Esophagus squamous epithelium (tissue), 5 donors: ENCODE measurements at places on chromosomes 11 and 22.

DNA sequence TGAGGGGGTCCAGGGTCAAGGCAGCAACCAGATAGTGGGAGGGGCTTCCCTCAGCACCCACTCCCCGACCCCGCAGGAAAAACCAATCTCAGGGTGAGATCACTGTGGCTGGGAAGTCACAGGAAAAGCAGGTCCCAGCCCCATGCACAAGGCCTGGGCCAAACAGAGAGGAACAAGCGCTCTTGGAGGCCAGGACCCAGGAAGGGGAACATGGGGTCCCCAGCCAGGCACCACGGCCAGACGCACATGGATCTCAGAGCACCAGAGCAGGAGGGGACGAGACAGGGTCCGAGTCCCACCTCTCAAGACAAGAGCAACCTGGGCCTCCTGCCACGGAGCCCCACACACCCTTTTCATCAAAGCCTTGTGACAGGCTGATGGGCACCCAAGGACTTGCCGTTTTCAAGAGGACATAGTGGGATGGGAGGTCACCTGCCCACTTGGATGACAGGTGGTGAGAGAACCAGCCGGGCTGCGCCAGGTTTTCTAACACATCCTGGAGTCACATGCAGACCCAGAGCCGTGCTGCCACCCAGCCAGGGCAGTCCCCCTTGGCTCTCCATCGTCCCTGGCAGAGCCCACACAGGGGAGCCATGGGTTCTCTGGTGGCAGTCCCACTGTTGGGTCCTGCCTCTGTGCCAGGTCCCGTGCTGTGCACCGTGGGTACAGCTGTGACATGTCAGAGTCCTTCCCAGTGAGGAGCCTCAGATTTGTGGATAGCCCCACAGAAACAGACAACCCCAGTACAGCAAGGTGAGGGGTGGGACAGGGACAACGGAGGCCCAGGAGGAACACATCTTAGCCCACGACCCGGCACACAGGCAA lies 13.2 kb downstream of the POLR3H start:
- H3K36me3 ChIP-seq = peaks cover 33% of the 10 kb centered on the region
- DNase-seq = no peak
- peaks cover 23% of the 10 kb centered on the region for H3K4me1 ChIP-seq
- no peak overlapping the region for H3K4me3 ChIP-seq
- no peak overlapping the region for H3K27ac ChIP-seq
- H3K27me3 ChIP-seq = no peaks in the 10 kb centered on the region

DNA sequence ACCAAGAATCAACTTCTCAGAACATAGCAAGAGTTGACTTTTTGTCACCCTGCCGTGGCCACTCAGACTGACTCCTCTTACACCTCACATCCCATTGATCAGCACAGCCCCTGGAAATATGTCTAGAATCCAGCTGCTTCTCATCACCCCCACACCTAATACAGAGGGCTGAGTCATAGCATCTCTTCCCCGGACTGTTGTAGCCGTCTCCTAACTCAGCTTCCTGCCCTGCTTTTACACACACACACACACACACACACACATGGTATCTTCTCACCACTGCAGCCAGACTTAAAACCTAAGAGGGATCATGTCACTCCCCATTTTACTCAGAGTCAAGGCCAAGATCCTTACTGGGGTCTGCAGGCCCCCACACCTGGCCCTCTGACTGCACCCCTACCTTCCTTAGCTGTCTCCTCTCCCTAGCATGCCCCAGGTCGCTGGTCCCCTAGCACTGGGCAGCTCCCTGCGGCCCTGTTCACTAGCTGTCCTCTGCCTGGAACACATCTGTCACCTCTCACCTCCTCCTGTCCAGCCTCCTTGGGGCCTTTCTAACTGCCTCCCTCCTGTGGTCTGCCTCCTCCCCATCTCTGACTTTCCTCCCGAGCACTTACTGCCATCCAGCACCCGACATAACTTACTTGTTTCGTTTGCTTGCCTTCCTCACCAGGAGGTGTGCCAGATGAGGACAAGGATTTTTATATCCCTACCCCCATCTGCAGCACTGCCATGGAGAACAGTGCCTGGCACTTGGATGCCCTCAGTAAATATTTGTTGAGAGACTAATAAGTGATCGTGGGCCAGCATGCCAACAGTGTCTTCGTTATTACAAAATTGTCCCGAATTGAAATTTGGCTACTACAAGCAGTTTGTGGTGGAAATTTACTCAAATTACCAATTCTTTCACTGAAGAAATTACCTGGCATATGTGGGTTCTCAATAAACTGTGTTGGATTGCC lies 61.9 kb downstream of the BMAL1 start:
- H3K27me3 ChIP-seq = no peaks in the 10 kb centered on the region
- no peak overlapping the region for H3K4me3 ChIP-seq
- H3K4me1 ChIP-seq = peaks cover 52% of the 10 kb centered on the region
- H3K27ac ChIP-seq = peak overlapping the region; percentile 55

- no peak overlapping the region for H3K27ac ChIP-seq
- H3K4me1 ChIP-seq = peaks cover 27% of the 10 kb centered on the region
- H3K36me3 ChIP-seq = no peaks in the 10 kb centered on the region
- peak overlapping the region; percentile 24 for H3K4me3 ChIP-seq
- DNase-seq = no peak
Observed at GRCh38 chr11:74730571-74731260, 510 bp downstream of the CHRDL2 start.

- H3K27ac ChIP-seq = peak within 1 kb of the TSS; percentile 72
- H3K4me1 ChIP-seq = peaks cover 38% of the 10 kb centered on the region
- no peaks in the 10 kb centered on the region for H3K27me3 ChIP-seq
- no peaks in the 10 kb centered on the region for H3K36me3 ChIP-seq
- peak within 1 kb of the TSS; percentile 46 for H3K4me3 ChIP-seq
- DNase-seq = no peak
Observed at GRCh38 chr22:39244496-39245129, at the start of gene PDGFB. PDGFB (minus strand) TSS chr22:39244982; CDS start chr22:39243963, 1,019 bp downstream.

DNA sequence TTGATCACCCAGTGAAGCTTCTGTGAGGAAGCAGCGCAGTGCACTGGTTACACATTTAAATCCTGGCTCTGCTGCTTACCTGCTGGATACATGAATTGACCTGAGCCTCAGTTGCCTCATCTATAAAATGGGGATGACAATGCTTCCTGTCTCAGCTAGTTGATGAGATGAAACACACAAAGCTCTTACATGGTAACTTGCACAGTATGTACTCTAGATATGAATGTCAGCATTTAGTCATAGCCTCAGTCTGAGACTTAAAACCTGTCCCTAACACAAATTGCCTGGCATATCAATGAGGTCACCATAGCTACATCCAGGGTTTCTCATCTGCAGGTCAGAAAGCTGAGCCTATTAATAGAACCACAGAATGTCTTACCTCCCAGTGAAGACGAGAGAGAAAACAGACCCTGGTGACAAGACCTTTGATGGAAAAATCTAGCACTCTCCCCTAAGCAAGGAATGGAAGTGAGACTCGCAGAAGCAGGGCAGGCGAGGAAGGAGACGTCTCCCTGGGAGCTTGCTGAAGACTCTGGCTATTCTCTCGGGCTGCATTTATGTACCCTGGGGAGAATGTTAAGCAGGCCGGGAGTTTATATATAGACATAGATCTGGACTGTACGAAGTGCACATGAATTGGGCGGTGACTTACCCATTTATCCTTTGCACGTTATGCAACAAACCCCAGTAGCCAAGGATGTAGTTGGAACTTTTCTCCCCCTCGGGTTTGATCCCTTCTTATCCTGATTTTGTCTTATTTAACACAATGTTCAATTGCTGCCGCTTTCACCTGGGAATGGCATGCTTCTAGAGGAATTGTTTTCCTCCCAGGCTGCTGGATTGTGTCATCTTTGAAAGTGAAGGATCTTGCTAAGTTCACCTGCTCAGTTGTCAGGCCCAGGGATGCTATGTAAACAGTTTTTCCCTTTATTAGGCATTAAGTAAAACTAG lies 18.0 kb downstream of the SDHAF2 start:
- DNase-seq = no peak
- H3K27me3 ChIP-seq = no peaks in the 10 kb centered on the region
- peaks cover 4% of the 10 kb centered on the region for H3K4me1 ChIP-seq
- H3K4me3 ChIP-seq = no peak overlapping the region
- no peak overlapping the region for H3K27ac ChIP-seq
- peaks cover 13% of the 10 kb centered on the region for H3K36me3 ChIP-seq

DNA sequence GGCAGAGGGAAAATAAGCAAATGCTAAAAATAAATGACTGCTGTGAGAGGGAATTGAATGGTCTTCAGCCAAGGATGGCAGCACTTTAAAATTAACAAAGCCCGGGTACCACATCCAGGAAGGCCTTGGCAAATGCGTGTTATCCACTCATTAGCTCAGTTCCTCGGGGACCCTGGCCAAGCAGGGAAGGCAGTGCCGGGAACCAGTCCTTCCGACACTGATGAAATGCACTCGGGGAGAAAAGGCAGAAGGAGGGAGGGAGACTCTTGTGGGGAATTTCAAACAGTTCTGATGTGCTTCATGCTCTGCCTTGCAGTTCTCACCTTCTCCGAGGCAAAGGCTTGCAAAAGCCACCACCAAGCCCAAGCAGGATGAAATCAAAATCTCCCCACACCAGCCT lies 38.3 kb downstream of the CLPB start:
- no peaks in the 10 kb centered on the region for H3K36me3 ChIP-seq
- no peak for DNase-seq
- H3K4me1 ChIP-seq = no peaks in the 10 kb centered on the region
- no peak overlapping the region for H3K27ac ChIP-seq

DNA sequence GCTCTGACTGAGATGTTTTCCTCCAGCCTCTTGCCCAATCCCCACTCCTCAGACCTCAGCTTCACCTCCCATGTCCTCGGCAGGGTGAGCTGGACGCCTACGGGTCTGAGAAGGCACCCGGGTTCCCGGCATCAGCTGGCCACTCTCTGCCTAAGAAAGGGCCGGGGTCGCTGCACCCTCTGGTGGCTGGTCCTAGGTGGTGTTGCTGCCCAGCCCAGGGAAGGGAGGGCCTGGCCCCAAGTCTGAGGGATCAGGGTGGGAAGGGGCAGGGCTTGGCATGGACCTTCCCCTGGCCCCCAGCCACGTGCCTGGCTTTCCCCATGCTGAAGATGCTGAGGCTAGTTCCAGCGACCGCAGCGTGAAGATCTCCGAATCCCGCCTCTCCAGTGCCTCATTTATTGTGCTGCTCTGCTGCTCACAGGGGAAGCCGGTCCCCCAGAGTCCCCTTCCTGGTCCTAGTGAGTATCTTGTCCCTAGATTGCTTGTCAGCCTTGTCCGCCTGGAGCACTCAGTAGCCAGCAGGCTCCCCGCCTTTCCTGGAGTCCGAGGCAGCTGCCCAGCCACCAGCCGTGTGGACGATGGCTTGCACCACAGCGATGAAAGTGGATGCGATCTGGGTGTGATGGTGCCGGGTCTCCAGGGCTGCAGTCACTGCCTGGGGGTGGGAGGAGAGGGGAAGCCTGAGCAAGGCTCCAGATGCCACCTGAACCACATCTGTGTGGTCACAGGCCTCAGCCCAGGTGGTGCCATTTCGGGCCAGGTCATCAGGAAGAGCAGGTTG lies 2.9 kb upstream of the GGT5 start:
- DNase-seq = no peak
- peaks cover 35% of the 10 kb centered on the region for H3K4me1 ChIP-seq
- H3K27ac ChIP-seq = no peak overlapping the region
- no peaks in the 10 kb centered on the region for H3K36me3 ChIP-seq

- DNase-seq = no peak
- H3K27ac ChIP-seq = no peak overlapping the region
- peaks cover 6% of the 10 kb centered on the region for H3K4me1 ChIP-seq
- H3K4me3 ChIP-seq = no peak overlapping the region
Observed at GRCh38 chr11:62013537-62014476, 46.4 kb upstream of the FTH1 start.

DNA sequence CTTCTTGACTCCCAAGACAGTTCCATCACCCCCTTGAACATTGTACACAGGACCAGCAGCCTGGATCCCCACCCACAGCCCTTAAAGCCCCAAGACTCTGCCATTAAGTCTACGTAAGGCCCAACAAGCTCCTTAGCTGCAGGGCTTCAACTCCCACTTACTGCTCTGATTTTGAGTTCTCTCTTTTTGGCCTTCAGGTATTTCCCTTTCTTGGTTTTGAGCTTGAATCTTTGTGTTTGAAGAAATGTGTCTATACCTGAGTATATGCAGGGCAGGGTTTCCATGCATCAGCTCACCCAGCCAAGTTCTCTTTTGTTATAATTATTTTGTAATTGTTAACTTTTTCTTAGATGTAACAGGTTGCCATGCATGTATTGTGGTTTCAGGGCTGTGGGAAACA lies 10.4 kb upstream of the MPEG1 start:
- no peak overlapping the region for H3K4me3 ChIP-seq
- no peak for DNase-seq
- no peaks in the 10 kb centered on the region for H3K27me3 ChIP-seq
- no peaks in the 10 kb centered on the region for H3K4me1 ChIP-seq
